ENCODE measurements at places on chromosomes 1 and 21.

- no peak for DNase-seq
These were observed 149.3 kb upstream of the ARHGEF16 start for GRCh38 chr1:3305156-3305555.

DNA sequence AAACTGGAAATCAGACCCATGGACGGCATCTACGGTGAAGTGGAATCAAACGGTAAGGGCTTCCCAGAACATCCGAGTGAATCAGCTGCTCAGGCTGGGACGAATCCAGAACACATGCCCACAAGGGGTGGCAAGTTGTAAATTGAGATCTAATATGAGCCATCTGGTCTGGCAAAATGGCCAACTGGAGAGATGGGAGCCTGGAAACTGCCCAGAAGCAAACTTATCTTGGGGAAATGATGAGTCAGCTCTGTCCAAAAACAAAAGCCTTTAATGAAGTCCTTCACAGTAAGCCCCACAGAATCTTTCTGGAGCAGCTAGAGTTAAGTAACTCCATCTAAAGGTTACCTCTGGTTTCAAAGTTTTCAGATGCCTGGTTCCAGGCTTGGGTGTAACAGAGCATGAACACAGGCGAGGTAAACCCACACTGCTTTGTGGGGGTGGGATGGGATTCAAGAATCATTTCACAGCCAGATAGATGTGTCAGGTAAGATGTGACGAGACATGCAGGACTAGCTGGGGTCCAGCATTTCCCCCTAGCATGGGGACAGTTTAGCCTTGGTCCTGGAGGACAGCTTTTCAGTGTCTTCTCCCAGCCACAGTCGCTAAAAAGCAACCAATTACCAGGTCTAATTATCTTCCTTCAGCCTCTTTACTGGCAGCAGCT is 10.5 kb upstream of the SRP9 start:
- no peak for DNase-seq

DNA sequence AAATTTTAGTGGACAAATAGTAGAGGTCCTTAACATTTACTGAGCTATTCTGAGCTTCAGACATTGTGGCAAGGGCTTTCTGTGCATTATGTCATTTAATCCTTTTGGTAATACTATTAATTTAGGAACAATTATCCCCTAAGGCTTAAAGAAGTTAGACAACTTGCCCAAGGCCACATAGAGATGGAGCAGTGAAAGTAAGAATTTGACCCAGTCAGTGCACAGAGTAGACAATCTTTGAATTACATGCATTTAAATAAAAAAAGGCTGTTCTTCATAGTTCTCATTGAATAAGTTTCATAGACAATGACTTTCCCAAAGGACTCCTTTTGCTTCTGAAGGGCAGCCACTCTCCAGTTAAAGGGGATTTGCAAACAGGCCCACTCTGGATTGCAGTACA is 142.7 kb downstream of the RUNX1 start:
- no peak for DNase-seq

DNA sequence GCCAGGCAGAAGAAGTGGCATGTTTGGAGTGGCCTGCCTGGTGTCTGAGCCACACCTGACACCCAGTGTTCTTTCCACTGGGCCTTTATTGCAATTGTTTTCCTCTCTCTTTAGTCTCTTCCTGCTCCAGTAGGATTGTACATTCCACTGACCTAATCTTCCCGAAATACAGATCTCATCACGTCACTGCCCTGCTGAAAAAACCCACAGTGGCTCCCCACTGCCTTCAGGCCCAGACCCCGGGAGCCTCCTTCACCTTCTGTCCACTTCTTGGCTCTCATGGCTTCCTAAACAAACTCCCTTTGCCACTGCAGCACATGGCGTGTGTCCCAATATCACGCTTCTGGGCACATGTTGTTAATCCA is 25.3 kb upstream of the ATP5PO start:
- DNase-seq, result no peak

GRCh38 chr1:39435597-39435996 is 55.8 kb upstream of the BMP8A start:
- DNase-seq, result no peak

- DNase-seq, result no peak
These were observed at the start of gene LAMC1 for GRCh38 chr1:183023146-183023600. Gene LAMC1 (plus strand): TSS chr1:183023420. CDS start chr1:183023717, 297 bp downstream.

GRCh38 chr1:41670217-41670957 is 185.9 kb upstream of the EDN2 start:
- no peak for DNase-seq

DNA sequence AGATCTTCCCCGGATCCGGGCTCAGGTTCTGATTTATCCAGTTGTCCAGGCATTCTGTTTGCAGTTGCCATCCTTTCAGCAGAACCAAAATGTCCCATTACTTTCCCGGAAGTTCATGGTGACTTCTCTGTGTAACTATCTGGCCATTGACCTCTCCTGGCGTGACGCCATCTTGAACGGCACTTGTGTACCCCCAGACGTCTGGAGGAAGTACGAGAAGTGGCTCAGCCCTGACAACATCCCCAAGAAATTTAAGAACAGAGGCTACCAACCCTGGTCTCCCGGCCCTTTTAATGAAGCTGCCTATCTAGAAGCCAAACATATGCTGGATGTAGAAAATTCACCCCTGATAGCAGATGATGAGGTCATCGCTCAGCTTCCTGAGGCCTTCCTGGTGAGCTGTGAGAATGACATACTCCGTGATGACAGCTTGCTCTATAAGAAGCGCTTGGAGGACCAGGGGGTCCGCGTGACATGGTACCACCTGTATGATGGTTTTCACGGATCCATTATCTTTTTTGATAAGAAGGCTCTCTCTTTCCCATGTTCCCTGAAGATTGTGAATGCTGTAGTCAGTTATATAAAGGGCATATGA is 22.4 kb downstream of the AADACL4 start:
- no peak for DNase-seq

GRCh38 chr1:180211860-180212229 is 18.2 kb upstream of the LHX4 start:
- no peak for DNase-seq

GRCh38 chr21:44354775-44355771 is 1.7 kb downstream of the TRPM2 start:
- DNase-seq, result no peak

- no peak for DNase-seq
These were observed 489.6 kb downstream of the TTLL7 start for GRCh38 chr1:83509301-83509781.

DNA sequence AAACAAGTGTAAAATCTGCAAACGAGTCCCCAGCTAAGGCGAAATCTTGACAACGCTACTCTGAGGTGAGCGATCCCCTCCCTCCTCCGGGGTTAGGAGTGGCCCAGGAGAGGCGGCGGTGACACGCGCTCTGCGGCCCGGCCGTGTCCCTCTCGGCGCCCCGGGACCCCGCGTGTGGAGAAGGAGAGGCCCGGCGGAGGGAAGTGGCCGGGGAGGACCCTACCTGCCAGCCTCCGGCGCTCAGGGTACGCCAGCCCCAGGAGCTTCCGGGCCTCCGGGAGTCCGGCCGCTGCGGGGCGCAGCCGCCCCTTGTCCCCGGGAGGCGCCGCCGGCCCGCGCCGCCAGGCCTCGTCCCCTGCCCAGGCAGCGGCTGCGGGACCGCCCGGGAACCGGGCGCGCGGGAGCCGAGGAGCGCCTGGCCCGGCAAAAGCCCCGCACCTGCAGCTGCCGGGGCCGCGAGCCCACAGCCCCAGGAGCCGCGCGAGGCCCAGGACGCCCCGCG is 543 bp downstream of the ABCB10 start:
- peak; percentile 25 for DNase-seq

- no peak for DNase-seq
These were observed 387.6 kb downstream of the LTN1 start for GRCh38 chr21:28604946-28605537.

GRCh38 chr1:174451408-174451807 is 3.6 kb downstream of the GPR52 start:
- no peak for DNase-seq

DNA sequence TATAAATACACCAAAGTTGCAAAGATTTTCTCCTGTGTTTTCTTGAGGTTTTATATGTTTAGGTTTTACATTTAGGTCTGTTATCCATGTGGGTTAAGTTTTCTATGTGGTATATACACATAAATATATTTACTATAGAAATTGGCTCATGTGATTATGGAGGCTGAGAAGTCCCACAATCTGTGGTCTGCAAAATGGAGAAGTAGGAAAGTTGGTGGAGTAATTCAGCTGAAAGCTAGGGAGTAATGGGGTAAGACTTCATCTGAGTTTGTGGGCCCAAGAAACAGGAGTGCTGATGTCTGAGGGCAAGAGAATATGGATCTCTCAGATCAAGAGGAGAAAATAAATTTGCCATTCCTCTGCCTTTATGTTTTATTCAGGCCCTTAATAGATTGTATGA is 146.0 kb downstream of the GPATCH2 start:
- no peak for DNase-seq

DNA sequence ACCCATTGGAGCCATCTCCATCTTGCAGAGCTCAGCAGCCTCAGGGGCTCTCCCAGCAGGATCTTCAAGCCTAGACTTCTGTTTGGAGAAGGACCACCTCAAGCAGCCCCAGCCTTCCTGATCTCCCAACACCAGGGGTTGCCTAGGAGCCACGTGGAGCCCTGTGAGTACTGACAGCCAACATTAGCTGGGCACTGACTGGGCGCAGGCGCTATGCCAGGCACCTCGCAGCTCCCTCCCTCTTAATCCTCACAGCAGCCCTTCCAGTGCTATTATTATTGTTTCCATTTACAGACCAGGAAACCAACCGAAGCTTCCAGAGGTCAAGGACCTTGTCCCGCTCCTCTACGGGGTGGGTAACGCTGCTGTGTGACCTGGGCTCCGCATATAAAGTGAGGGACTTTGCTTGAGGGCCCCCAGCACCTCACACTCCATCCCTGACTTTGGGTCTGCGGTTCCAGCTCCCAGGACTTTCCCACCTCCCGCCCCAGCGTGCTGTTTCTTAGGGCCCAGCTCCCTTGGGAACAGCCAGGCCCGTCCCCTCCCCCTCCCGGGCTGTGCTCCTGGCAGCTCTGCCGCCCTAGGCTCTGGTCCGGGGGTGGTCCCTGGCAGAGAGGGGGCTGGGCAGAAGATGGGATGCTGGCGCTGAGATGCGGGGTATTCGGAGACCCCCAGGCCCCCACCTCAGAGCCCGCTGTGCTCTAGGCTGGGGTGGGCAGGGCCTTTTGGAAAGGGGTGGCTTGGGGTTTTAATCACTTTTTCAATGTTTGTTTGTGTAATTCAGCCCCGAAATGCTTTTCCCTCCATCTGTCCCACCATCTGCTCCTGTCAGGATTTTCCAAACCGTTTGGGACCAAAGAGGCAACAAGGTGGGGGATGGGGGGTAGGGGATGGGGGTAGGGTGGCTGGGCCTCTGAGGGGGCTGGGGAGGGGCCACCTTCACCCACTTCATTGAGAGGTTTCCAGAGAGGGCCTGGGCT is 4.1 kb upstream of the HPCA start:
- DNase-seq, result no peak

- DNase-seq, result no peak
These were observed 1.7 kb downstream of the TIAM1 start for GRCh38 chr21:31342348-31342747.

DNA sequence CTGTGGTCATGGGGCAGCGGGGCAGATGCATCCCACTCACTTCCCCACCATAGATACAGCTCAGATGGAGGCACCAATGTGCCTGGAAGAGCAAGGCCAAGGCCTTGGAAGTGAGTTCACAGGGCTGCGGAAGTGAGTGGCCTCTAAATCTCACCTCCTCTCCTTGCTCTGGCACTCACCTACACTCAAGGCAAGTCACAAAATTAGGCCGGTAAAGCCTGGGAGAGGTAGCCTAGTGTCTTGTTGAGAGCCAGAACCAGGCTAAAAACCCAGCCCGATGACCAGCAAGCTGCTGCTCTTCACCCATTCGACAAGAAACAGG is 57.5 kb downstream of the SSBP3 start:
- no peak for DNase-seq

GRCh38 chr1:60129911-60130310 is 56.3 kb upstream of the C1orf87 start:
- DNase-seq, result no peak

DNA sequence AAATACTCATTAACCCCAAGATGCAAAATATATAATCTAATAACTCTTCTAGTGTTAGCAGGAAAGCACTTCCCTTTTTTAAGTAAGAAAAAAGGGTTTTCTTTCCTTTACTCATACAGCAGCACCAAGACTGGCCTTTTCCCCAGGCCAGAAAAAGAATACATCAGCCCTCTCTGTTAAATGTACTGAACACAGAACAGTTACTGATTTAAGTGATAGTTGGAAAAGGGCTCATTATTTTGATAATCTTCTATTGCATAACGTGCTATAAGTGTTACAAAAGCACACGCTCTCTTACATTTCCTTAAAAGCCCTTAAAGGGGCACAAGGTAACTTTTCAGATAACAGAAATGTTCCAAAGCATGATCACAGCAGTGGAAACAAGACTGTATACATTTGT is 142.9 kb downstream of the TIAM1 start:
- DNase-seq, result no peak

GRCh38 chr1:92554216-92554615 is 67.5 kb upstream of the GFI1 start:
- DNase-seq, result no peak

DNA sequence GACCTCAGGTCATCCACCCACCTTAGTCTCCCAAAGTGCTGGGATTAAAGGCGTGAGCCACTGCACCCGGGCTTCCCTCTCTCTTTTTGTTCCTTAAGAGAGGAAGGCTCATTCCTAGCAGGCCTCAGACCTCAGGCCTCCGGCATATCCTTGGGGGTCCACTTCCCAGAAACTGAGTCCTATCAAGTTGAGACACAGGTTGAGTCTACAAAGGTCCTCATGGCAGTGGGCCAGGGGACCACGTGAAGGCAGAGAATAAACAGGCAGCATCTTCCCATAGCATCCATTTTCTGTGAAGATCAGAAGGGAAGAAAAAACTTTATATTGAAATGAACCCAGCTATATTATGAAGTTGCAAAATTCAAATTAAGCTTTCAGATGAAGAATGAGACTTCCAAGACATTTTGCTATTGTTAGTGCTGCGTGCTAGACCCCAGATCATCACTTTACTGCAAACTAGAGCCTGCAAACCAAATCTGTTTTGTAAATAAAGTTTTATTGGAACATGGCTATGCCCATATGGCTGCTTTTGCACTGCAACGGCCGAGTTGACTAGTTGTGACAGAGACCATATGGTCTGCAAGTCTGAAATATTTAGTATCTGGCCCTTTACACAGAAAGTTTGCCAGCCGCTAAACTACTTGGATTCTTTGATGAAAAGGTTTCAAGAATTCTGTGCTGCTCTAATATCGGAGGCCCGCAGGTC is 3.5 kb upstream of the CELA2A start:
- no peak for DNase-seq

- no peak for DNase-seq
These were observed 256.8 kb upstream of the C1orf105 start for GRCh38 chr1:172163498-172164215.

- no peak for DNase-seq
These were observed 6.7 kb upstream of the TSEN15 start for GRCh38 chr1:184044603-184045376.

DNA sequence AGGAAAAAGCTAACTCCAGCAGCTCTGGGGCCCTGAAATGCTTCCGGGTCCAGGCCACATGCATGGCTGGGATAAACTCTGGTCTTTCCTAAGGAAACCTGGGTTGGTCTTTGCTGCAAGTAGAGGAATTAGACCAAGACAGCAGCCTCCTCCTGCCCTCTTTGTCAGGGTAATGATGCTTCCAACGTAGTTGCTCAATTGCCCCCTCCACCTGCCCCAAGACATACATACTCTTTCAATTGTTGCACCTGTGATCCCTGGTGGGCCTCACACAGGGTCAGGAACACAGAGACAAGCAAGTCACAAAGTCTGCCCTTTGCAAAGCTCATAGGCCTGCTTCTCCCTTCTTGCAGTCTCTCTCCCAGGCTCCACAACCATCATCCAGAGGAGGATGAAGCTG is 41.9 kb upstream of the GRIK3 start:
- DNase-seq, result no peak

- DNase-seq, result no peak
These were observed 131.5 kb downstream of the KCNJ6 start for GRCh38 chr21:37784591-37785318.
